ENCODE measurements at places on chromosomes 5 and 9.

DNA sequence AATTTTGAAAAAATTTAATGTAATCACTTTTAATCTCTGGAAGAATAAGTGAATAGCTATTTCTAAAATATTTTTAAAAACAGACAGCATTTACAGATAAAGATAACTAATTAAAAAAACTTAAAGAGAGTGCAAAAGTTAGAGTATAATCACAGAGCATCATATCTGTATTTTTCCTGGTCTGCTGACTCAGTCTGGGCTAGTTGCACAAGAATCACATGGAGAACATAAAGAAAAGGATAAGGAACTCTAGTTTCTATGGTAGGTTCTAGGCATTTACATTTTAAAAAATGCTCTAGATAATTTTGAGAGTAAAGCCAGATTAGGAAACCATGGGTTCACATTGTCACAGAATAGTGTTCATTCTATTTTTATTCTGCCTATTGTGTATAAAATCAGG is 347.4 kb downstream of the PSAT1 start:
- no peak for DNase-seq

DNA sequence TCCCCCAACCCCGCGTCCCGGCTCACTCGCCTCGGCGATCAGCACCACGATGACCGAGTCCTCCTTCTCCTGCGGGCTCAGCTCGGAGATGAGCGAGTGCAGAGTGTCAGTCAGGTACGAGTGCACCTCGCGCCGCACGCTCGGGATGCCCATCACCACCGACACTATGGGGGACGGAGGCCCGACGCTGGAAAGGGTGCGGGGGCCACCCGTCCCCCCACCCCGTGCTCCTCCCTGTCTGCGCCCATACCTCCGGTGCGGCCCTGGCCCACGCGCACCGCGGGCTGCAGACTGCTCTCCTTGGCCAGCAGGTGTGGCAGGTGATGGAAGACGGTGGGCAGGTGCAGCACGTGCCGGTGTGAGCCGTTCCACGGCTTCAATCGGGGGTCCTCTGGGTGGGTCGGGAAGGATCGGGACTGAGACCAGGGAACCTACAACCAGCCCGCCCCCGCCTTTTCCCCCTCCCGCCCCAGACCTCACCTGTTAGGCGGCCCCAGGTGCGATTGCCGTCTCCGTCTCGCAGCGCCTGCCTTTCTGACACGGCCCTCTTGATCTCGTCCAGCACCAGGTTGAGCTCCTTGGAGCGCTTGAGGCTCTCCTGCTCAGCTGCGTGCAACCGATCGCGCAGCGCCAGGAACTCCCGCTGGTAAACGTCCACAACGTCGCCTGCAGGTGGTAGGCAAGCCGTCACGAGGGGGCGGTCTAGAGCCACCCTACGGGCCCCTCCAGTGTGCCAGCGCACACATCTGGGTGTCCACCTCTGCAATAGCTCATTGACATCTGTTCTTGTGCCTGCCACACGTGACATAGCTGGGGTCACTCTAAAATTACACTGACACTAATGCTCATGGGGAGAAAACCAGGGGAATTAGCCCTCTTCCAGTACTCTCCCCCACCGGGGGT is 5.1 kb downstream of the MGAT4B start:
- peak; percentile 71 for DNase-seq

- no peak for DNase-seq
Observed at GRCh38 chr9:109274884-109275730, 45.8 kb downstream of the EPB41L4B start.

- DNase-seq: no peak
Observed at GRCh38 chr9:122031776-122032175, 61.3 kb downstream of the TTLL11 start.

DNA sequence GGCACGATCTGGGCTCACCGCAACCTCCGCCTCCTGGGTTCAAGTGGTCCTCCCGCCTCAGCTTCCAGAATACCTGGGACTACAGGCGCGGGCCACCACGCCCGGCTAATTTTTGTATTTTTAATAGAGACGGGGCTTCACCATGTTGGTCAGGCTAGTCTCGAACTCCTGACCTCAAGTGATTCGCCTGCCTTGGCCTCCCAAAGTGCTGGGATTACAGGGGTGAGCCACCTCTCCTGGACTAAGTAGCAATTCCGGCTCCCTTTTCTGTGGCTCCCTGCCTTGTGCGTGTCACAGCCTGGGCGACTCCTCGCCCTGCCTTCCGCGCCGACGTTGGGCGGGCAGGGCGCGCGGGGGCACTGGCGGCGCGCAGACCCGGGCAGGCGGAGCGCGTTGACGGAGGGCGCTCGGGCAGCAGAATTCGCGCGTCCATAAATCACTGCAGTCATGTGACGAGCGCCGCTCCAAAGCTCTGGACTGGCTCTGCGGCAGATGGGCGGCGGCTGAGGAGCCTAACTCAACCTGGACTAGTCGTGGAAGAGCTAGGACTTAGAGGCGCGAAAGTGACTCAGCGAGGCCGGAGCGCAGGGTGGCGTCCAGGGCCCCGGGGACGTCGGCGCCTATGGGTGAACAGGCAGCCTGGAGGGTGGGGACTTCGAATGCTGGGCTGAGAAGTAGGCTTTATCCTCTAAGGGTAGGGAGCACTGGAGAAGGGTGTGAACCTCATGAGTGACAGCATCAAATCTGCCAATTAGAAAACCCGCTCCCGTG is 1.4 kb upstream of the CIZ1 start:
- peak; percentile 67 for DNase-seq

DNA sequence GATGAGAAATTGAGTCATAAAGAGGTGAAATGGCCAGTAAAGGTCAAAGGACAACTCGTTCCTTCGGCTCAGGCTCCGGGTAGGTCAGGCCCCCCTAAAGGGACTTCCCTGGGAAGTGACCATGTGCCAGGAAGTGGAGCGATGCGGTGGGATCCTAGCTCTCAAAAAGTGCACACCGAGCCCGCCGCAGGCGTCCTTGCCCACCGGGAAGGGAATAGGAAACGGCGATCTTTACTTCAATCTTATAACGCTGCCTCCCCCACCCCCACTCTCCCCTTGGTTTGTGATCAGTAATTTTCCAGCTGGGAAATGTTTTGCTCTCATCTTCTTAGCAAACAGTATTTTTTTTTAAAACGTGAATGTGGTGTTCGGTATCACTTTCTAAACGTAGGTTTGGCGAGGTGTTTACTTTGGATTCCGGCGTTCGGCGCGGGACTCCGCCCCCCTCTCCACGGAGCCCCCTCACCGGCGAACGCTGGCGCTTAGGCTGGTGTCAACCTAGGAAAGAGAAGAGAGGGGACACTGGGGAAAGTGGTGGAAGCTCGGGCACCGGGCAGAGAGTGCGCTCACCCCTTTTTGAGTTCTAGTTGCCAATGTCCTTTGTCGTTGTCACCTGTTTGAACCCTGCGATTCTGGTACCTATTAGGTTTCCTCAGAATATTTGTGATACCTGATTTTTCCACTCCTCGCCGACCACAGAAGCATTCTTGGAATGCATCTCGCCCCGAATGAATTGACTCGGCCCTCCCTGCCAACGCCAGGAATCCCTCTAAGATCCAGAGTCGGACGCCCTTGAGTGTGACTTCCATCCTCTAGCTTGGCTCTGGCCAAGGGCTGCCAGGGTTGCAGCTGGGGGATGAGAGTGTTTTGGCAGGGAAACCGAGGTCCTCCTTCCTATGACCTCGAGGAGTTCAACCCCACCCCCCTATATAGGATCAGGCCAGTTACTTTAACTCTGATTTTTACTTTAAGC is 1.8 kb upstream of the KLF4 start:
- no peak for DNase-seq

GRCh38 chr5:96300976-96301375 is 132.1 kb downstream of the PCSK1 start:
- no peak for DNase-seq

DNA sequence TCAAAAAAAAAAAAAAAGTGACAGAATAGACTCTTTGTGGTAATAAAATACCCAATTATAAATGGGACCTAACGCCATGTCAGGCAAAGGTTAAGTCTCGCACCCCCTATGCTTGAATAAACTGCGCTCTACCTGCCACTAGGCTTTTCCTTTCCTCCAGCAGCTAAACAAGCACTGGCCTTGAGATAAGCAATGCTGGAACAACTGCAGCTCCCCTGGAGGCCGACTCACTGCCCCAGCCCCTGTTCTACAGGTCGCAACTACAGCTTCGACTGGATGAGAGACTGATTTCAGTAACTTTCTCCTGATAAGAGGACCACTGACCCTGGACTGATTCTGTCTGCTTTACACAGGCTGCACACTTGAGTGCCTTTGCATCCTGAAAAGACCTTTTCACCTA is 210.2 kb downstream of the HSPA4 start:
- no peak for DNase-seq

GRCh38 chr5:98248949-98249348 is 524.5 kb upstream of the RGMB start:
- no peak for DNase-seq

DNA sequence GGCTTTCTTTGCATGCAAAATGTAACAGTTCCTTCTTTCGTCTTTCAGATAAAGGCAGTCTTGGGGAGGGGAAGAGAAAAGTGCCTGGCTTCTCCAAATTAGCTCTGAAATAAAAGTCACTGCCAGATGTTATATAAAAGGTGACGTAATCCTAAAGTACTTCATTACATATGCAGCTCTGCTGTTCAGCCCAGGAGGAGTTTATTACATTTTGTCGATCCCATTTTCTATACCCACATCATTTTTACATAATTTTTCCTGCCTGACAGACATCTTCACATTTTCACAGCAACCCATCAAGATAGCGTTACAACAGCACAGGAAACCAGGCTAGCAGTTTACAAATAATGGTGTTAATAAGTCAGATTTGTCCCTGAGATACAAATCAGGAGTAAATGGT is 86.7 kb upstream of the SLC30A5 start:
- DNase-seq: no peak

DNA sequence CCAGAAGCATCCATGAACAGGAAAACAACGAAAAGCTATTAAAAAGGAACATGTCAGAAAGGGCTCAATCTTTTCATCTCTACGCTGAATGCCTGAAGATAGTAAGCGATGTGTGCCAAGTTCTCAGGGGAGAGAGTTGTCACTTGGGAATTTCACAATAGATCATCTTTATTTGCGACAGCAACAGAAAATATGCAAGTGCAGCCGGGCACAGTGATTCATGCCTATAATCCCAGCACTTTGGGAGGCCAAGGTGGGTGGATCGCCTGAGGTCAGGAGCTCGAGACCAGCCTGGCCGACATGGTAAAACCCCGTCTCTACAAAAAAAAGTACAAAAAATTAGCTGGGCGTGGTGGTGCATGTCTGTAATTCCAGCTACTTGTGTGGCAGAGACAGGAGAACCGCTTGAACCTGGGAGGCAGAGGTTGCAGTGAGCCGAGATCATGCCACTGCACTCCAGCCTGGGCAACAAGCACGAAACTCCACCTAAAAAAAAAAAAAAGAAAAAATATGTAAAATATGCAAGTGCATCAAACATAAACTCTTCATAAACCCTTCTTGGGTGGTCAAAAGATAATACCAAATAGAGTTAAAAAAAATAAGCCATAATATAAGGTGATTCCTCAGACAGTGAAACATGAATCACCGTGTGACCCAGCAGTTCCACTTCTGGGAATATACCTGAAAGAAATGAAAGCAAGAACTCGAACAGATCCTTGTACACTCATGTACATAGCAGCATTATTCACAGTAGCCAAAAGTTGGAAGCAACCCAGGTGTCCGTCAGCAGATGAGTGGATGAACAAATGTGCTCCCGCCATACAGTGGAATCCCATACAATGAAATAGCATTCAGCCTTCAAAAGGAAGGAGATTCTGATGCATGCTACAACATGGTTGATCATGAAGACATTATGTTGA is 16.2 kb downstream of the SFXN1 start:
- DNase-seq: peak; percentile 23

- DNase-seq: no peak
Observed at GRCh38 chr9:79719021-79719420, 147.3 kb downstream of the TLE4 start.

DNA sequence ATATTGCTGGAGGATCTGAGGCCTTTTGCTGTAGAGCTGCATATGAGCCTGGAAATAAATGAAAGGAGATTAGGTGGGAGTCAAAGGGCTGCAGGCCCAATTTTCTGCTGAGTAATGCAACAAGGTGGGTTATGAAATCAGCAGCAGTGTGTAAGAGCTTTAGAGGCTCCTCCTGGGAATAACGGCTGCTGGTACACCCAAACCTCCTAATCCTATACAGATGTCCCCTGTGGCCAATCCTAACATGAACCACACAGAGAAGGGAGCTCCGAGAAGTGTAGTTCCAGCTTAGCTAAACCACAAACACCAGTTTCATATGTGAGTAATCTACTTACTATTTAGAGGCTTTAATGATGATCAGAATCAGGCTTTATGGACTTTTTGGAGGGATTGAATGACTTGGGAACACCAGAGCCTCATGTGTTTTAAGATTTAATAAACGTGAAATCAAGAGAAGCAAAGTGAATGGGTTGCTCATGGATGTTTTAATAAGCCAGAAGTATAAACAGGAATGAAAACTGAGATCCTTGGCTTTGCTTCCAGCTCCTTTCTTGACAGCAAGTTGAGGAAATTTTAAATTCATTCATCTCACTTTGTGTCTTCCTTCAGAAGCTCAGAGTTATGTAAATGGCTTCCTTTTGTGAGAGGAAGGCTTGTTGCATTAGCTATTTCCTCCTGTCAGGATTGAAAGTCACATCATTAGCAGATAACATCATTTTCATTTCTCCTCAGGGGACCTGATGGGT is 437.5 kb downstream of the TMEM232 start:
- no peak for DNase-seq

GRCh38 chr9:22483528-22484070 is 37.0 kb downstream of the DMRTA1 start:
- no peak for DNase-seq

DNA sequence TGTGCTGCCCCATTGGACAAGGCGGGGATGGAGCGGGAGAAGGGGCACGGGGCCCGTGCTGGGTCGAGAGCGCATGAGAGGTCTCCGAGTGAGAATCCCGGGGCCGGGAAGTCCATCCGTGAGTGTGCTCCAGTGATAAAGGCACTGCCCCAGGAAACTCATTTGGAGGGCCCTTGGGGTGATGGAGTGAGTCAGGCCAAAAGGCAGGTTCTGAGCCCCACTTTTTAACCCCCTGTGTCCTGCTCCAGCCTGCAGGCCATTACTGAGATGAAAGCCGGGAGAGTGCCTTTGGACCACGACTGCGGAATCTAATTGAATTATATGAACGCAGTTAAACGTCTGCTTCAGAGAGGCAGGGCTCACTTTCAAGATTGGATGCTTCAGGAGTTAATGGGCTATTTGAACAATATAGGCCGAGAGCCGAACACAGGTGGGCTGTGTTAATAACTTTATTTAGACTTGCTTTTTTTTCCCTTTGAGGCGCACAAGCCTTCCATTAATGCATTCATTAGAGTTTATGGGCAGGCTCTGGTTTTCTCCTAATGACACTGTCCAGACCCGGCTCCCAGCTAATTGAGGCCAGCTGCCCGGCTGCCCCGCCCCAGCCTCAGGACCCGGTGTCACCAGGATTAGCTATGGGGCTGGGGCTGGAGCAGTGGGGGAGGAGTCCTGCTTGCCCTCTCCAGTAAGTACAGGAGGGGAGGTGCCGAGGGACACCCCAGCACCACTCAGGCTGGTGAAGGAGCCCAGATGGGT is 79.1 kb upstream of the LMX1B start:
- no peak for DNase-seq

GRCh38 chr5:159783726-159784247 is 132.5 kb upstream of the ADRA1B start:
- no peak for DNase-seq

Data from CD8-positive, alpha-beta T cell (primary cell).